ENCODE measurements at places on chromosomes 11 and 22.

DNA sequence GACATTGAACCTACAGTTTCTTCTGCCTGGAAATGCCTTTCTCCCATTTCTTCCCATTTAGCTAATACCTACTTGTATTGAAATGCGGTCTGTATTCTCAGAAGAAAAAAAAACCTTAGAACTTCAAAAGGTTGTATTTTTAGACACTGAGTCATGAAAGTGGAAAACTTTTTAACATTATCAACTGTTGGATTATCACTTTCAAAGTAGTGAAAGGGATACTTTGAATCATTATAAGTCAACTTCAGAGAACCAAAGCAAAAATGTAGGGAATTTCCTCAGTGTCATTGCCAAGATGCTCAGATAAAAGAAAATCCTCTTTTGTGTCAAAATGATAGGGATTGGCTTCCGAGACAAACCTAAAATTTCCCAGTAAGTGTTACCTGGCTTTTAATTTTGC, 6.6 kb downstream of the HOATZ start:
- no peak for DNase-seq

GRCh38 chr11:47905358-47906059, 57.4 kb upstream of the NUP160 start:
- no peak for DNase-seq

DNA sequence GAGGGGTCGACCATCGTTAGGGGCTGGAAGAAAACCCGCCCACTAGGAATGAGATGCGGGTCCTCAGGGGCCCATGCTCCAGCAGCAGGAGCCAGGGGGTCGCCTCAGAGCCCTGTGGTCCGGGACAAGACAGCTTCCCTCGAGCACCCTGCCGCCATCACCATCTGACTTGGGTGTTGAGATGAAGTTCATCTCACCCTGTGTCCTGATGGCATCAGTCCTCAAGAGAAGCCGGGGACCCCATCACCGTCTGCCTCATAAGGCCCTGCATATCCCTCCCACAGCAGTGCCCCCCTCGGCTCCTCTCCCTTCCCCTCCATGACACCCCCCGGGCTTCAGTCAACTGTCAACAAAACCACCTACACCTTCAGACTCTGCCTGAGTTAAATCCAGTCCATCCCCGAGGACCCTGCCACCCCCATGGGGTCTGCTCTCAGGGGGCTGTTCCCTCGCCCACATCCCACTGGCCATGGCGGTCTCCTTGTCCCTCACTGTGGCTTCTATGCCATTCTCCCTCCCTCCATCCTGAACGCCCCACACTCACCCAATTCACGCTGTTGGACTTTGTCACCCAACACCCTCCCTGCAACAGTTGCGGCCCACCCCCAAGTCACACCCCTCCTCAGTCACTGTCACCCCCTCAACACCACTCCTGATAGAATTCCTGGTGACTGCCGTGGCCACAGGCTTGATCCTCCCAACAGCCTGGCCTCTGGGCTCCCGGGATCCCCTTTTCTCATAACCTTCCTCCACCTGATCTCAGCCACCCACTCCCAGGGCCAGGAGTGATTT, 87.7 kb upstream of the RTL6 start:
- DNase-seq, result no peak

DNA sequence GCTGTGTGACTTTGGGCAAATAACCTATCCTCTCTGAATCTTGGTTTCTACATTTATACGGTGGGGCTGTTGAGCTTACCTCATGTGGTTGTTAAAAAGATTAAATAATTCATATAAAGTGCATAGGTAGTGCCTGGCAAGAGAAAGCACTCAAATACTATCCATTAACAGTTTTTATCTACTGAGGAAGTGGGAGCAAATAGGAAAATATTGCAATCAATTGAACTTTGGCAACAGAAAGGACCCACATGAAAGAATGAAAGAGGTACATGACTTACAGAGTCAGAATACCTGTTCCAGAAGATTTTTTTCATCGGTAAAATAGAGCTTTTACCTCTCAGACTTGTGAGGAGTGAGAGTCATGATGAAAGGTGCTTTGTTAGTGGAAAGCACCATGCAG, 6.3 kb upstream of the PPP2R1B start:
- no peak for DNase-seq

- DNase-seq, result no peak
These were observed 17.1 kb upstream of the IFITM3 start for GRCh38 chr11:337711-338110.
